ENCODE measurements at places on chromosomes 7 and 10. TPM values are rescaled to one million over a fixed set of nuclear protein-coding genes. Genes with fewer than 3 reads are reported as not detected.

DNA sequence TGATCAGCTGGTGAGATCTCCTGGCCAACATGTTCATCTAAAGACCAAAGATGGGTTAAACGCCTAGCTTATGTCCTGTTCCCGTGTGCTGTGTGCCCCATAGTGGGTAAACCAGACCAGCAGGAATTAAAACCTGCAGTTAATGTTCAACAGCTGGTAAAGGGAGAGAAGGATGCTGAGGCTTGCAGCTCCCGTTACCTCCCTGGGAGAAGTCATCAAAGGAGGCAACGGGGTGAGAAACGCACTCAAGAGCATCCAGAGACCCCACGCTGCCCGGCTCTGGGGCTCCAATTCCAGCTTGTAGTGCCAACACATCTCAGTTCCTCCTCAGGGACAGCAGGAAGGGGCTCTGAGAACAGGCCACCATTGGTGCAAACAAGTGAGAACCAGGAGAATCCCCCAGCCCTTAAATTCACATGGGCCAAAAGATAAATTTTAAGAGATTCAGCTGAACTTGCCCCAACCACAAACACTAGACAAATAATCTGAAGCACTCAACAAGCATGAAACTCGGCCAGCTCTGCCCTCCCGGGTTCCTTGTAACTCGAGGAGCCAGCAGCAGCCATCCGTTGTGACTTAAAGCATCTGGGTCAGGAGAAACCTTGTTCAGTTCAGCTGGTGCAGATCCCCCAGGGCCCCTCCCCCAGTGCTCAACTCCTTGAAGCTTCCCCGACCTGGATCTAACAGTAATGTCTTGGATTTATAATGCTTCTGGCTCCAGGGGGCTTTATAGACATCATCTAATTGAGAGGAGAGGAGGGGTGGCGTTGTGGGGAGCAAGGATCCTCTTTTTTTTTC is 29.4 kb downstream of the FAM241B start:
- DNase-seq, result no peak

GRCh38 chr10:127245456-127245855 is 49.1 kb upstream of the INSYN2A start:
- no peak for DNase-seq

TRPV6 gene
- total RNA-seq, result not detected

BTBD16 gene
- 5.0 TPM for total RNA-seq

DNA sequence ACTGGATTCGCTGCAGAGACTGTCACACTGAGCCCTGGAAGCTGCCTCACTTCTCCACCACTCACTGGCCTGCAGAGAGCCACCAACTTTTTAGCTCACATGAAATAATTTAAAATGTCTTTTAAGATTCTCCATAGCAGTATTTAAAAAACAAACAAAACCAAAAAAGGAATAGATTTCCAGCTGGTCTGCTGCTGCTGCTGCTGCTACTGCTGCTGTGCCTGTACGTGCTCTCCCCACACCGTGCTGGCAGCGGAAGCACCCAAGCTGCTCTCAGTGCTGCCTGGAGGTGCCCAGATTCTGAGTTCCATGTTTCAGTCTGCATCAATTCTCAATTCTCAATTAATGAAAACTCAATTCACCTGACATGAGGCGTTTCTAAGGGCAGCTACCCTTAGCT is 146.0 kb downstream of the USP6NL start:
- DNase-seq, result no peak

GRCh38 chr7:75631711-75632110 is 107.0 kb downstream of the HIP1 start:
- no peak for DNase-seq

- no peak for DNase-seq
These were observed 1239.7 kb downstream of the GATA3 start for GRCh38 chr10:9294132-9294663.

DNA sequence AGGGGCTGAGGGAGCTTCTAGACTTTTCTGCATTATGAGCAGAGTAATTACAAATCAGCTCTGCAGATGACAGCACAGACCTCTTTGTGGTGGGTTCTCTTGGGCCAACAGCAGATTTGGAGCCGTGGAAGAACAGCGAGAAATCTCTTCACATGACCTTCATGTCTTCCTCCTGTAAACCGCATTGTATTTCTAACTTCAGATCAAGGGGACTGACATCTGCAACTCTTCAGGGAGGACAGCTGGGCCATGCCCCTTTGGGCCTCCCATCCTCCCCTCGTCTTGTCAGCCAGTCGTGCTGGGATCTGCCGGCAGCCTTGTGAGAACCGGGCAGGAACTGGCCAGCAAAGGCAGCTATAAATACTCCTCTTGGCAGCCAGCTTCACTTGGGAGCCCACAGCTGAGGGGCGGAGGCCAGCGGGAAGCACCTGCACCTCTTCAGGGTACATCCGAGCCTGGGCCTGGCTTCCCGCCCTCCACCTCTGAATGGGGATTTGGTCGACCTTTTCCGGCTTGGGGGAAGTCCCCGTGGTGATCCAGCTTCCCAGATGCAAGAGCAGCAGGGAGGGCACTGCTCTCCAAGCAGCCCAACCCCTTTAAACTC is 54.7 kb downstream of the STEAP1B start:
- no peak for DNase-seq

DNA sequence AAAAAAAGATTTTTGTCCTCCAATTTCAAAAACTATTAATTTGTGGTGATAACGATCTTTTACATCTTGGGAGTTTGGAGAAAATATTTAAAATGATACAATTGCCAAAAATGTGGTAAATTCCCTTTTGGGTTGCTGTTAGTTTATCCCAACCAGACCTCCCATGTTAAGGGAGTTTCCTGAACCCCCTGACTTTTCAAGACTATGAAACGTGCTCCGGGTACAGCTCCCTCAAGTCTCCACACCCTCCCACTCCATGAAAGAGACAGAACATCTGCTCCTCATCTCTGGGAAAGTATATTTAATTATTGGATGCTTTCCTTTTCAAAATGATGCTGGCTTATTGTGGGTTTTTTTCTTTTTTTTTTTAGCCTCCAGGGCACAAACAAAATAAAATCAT is 534.6 kb upstream of the NRP1 start:
- DNase-seq, result no peak

GRCh38 chr10:124016804-124017375 is 76.5 kb downstream of the CHST15 start:
- no peak for DNase-seq

- no peak for DNase-seq
These were observed 88.6 kb upstream of the PFKP start for GRCh38 chr10:2978574-2979273.

DNA sequence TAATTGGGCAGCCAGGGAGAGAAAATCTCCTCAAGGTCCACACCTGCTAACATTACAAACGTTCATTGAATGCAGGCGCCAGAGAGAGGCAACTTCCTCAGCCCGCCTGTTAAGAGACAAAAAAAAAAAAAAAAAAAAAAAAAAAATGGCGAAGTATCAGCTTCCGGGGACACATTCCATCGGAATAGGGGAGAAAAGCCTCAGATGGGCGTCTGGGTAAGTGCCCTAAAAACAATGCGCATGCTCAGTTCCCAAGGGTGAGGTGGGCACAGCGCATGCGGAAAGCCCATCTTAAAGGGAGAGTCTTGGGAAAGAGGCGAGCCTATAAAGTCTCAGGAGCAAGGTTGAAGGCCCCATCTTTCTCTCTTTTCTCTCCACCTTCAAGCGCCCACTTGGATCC is 1139.7 kb upstream of the CELF2 start:
- DNase-seq, result no peak

SPDYE2B gene
- total RNA-seq, result not detected

DNA sequence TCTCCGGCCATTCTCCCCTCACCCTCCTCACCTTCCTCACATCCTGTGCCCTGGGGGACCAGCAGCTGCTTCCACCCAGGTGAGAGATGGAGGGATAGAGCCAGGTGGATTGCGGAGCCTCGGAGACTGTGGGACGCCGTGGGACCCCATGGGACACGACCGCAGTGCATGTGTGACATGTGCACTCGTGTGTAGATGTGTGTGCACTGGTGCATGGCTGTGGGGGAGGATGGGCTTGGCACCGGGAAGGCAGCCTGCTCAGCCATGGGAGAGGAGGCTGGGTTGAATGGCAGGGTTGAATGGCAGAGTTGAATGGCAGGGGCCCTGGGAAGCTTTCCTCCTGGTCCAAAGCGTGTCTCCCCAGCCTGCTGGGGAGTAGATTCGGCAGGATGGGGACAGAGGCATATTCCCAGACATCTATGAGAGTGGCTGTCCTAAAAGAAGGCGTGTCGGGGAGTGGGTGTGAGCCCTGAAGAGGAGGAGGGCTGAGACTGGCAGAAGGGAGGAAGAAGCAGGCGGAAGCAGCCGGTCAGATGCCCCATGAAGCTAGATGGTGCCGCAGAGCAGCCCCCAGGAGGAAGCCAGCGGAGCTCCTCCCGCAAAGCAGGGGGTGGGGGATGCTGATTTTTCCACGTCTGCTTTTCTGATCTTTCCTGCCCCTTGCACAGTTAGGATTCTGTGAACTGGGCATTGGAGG is 815 bp downstream of the GIMAP8 start:
- DNase-seq, result no peak

CCDC7 gene
- 0.93 TPM for total RNA-seq

HTRA1 gene
- 0.17 TPM for total RNA-seq

PAX4 gene
- not detected for total RNA-seq

DNA sequence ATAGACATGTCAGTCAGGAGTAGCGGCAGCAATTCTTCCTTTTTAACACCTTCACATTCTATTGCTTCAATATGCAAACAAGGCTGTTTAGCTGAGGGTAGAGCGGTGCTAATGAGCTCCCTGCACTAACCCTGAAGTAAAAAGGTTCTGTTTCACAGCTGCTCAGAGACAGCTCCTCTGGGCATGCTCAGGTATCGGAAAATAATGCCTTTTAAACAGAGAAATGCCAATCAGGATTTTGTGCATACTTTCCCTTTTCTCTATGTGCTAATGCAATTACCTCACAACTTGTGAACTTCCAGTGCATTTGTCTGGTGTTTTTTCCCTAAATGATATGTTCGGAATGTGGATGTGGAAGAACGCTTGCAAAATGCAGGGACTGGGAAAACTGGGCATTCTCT is 307.7 kb upstream of the FZD8 start:
- no peak for DNase-seq

- DNase-seq, result no peak
These were observed 295.1 kb downstream of the NEBL start for GRCh38 chr10:20601941-20602461.

HYAL4 gene
- not detected for total RNA-seq

DNA sequence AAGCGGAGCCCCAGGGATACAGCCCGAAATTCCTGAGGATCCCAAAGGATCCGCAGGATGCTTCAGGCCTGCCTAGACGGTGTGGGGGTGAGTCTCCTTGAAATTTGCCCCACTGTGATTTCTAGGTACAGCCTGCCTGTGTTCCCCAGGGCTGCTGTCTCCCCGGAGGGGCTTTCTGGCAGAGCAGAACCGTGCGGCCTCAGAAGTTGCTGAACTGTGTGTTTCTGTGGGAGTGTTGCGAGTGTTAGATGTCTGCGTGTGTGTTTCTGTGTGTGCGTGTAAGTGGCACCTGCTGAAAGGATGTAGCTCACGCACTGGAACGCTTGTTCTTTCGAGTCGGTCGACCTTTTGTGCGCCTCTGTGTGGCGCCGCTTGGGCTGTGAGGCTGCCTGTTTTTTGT is 27.8 kb upstream of the ZNF273 start:
- DNase-seq, result no peak

DNA sequence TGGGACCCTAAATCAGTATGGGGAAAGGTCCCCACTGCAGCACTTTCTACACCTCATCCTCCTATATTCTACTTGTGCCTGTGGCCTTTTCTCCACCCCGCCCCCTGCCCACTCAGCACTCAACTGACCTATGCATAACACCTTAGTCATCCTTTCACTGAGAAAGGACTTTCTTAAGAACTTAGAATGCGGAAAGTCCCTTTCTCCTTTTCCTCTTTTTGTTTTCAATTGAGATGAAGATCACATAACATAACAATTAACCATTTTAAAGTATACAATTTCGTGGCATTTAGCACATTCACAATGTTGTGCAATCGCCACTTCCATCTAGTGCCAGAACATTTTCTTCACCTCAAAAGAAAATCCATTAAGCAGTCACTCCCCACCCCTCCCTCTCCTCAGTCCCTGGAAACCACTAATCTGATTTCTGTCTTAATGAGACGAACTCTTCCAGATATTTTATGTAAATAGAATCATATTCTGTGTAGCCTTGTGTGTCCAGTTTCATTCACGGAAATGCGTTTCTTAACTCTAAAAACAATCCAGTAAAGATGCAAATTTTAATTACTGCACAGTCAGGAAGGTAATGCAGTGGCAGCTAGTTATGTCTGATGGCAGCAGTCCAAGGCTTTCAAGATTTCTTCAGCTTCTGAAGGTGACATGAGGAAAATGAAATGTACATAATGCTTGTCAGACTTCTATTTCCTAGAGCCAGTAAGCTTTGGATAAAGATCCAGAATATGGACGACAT is 41.7 kb downstream of the FAS start:
- DNase-seq, result no peak

- no peak for DNase-seq
These were observed 107.2 kb upstream of the LYZL2 start for GRCh38 chr10:30736685-30737232.

- DNase-seq, result peak; percentile 56
These were observed 1.8 kb upstream of the PFKFB3 start for GRCh38 chr10:6200734-6201515.

GRCh38 chr7:112882511-112882910 is 92.3 kb upstream of the TMEM168 start:
- no peak for DNase-seq

DNA sequence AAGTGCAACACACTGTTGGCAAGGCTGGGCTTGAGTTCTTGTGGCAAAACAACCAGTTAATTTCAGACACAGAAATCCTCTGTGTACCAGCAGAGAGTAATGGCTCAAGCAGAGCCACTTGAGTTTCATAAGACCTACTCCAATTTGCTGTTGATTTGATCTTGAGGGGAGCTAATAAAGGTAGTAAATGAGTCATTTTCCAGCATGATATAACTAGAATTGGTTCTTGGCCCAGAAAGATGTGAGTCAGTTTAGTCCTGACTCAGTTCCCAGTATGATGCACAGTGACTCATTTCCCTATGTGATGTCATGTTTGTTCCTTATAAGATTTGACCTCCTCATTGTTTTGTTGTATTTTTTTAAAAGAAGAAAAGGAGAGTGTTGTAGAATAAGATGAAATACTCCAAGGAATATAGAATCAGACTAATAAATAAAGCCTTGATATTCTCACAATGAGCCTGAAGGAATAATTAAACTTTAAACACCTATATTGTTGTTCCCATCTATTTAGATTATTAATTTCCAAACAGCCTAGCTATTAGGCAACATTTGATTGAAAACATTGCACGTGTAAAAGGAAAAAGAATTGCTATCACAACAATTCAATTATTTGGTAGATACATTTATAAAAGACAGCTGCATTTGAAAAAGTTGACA is 186.2 kb downstream of the REEP3 start:
- peak; percentile 12 for DNase-seq

CAV2 gene
- total RNA-seq, result 0.09 TPM

GRCh38 chr10:33151344-33151864 is 183.1 kb downstream of the NRP1 start:
- peak; percentile 27 for DNase-seq

LAMB1 gene
- total RNA-seq, result 109 TPM

- DNase-seq, result no peak
These were observed 305.7 kb downstream of the BAMBI start for GRCh38 chr10:28982974-28983373.

HHEX gene
- total RNA-seq, result 46.3 TPM

- no peak for DNase-seq
These were observed 127.8 kb downstream of the HDAC9 start for GRCh38 chr7:18623389-18623788.

RARRES2 gene
- total RNA-seq, result 94.6 TPM

FAM25A gene
- not detected for total RNA-seq

GJD4 gene
- total RNA-seq, result not detected

- no peak for DNase-seq
These were observed 569.5 kb downstream of the TYW1 start for GRCh38 chr7:67566101-67566500.

NDUFB8 gene
- total RNA-seq, result 216 TPM
